ENCODE measurements at places on chromosomes 4 and X.

GRCh38 chr4:2174061-2174460 is 67.9 kb downstream of the HAUS3 start:
- DNase-seq: no peak

GRCh38 chrX:35868501-35868900 is 51.0 kb upstream of the CFAP47 start:
- DNase-seq: no peak

- no peak for DNase-seq
Measured at GRCh38 chr4:3293401-3294391, 875 bp downstream of the RGS12 start.

- no peak for DNase-seq
Measured at GRCh38 chr4:152943672-152944071, 7.5 kb downstream of the FHDC1 start.

DNA sequence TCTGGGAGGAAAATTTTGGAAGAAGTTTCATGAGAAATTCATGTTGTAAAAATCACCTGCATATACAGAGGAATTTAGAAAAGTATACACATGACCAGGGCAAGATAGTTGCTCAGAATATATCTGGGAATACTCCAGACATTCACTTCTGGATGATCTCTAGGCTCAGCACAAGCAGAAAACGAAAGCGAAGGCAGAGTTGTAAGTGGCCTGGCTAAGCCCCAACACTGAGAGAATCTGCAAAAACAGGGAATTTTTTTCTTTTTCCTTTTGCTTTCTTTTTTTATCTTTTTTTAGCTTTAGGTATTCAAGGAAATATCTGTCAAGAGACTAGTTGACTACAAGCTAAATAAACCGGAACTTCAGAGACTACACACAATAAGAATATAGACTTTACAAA is 207.2 kb downstream of the FGF13 start:
- DNase-seq: no peak

DNA sequence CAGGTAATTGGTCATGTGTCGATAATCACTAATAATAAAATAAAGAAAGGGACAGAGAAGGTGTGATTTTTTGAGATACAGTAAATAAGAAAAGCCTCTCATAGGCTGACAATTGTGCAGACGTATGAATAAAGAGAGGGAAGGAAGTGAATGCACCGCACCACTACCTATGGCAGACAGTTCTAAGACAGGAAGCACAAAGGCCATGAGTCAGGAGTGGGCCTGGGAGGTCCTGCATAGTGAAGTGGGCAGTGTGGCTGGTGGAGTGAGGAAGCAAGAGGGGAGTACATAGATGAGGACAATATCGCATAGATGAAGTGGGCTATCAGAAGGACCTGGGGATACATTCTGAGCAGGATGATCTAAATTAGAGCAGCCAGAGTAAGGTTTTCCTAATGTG is 75.6 kb downstream of the BMP3 start:
- no peak for DNase-seq

GRCh38 chrX:110941906-110942305 is 146.3 kb upstream of the CHRDL1 start:
- DNase-seq: no peak

GRCh38 chrX:15849555-15849954 is 5.1 kb downstream of the AP1S2 start:
- DNase-seq: no peak

DNA sequence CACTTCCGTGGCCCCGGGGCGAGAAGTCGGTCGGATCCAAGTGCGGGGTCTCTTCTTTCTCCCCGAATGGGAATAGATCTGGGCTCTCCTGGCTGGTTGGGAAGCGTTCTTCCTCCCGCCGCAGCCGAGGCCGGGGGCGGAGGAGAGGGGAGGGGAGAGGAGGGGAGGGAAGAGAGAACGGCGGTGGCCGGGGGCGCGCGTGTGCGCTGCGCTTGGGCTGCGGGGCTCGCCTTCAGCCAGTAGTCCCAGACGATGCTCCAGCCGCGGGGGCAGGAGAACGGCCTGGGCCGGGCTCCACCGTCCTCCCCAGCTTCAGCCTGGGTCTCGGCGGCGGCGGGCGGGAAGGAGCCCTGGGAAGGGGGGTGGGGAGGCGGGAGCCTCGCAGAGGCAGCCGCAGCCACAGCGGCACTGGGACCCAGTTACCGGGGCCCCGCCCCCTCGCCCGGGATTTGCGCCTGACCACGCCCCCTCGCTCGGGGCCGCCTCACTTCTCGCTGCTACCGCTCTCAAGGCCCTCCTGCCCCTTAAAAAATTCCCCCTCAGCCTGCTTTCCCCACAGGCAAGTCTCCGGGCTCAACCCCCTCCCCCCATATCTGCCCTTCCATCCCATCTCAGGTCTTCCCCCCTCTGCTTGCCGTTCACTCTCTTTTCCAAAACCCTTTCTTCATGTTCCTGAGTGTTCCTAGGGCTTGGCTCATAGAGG is at the start of gene FGD1:
TSS of gene FGD1 (minus strand) at position 421 of the 703 bp plus-strand sequence. CDS start 802 bp downstream, outside the sequence.
- peak; percentile 37 for DNase-seq

DNA sequence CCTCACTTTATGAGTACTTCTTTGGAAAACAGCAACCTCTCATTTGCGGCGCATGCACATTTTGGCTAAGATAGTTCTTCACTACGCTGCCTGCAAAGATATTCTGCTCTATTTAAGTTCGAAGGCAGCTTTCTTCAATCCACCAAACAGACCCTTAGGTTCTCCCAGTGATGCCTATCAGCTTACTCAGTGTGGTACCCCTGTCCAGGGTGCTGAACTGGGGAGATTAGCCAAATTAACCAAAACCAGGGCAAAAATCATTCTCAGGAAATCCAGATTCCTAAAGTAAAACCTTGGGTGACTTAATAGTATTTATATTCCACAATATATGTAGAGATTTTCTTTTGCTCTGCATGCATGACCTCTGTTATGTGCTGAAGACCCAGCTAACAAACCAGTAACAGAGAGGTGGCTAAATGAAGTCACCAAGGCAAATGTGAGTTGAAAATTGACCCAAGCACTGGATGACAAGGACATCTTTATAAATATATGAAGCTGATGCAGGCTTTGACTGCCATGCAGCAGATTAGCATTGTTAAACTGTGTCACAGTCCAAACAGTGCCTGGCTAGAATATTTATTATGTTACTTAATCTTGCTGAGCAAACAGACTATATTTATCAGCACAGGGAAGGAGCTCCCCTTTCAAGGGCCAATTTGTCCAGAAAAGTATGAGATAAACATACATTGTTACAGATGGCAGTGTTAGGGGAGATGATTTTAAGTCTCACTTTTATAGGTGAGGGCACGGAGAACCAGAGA is 418.2 kb downstream of the STIM2 start:
- DNase-seq: no peak

DNA sequence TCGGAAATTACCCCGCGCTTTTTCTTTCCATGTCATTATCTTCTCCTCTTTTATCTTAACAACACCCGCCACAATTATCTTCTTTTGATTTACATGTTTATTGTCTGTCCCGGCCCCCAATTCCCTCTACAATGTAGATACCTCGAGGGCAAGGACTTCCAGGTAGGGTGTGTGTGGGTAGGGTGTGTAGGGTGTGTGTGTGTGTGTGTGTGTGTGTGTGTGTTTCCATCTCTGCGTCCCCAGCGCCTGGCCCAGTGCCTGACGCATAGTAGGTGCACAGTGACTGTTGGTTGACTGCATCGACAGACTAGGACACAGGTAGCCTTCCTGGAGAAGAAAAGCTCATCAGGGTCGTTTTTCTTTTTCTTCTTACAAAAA is 103.1 kb downstream of the UCHL1 start:
- no peak for DNase-seq

DNA sequence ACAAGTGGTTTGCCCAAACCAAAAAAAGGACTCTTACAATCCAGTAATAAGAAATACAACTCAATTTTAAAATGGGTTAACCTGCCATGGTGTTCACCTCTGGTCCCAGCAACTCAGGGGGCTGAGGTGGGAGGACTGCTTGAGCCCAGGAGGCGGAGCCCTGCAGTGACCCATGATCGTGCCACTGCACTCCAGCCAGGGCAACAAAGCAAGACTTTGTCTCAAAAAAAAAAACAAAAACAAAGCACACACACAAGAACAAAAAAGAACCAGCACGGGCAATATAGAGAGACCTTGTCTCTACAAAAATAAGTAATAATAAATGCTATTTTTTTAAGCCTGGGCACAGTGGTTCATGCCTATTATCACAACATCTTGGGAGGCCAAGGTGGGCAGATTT is 28.7 kb downstream of the ARAP2 start:
- DNase-seq: no peak
